ENCODE measurements at places on chromosomes 2 and 18. TPM values are rescaled to one million over a fixed set of nuclear protein-coding genes. Genes with fewer than 3 reads are reported as not detected.

The RNF152 gene
- total RNA-seq = not detected

The STARD6 gene
- not detected for total RNA-seq

DNA sequence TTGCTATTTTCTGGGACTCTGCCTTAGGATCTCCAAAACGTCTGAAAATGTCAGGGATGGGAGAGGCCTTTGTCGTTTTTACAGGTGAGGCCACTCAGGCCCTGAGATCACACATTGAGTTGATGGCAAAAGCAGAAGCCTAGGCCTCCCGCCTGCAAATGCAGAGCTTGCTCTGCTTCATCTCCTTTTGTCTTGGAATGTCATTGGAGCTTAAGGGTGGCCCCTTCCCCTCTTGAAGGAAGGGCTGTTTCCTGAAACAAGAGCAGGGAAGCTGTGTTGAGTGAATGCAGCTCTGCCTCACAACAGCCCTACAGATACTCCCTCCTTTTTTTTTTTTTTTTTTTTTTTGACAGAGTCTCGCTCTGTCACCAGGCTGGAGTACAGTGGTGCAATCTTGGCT, 123.5 kb downstream of the GLI2 start:
- DNase-seq = no peak

The KCNG3 gene
- 0.26 TPM for total RNA-seq

GRCh38 chr18:3649633-3650426, 199.9 kb downstream of the TGIF1 start:
- DNase-seq = no peak

All from activated CD8-positive, alpha-beta T cell treated with anti-CD3 and anti-CD28 coated beads, Interleukin-2, amount 10 ng/mL, durations not matched to agents 7 days and 5 days (primary cell).